Right atrium auricular region (tissue), 2 donors: ENCODE measurements at places on chromosomes 2 and 18.

- DNase-seq = peak; percentile 49
These were observed 64.1 kb upstream of the RAB6C start for GRCh38 chr2:129915303-129915840.

GRCh38 chr2:236205867-236206645 lies 37.9 kb upstream of the GBX2 start:
- DNase-seq = no peak

DNA sequence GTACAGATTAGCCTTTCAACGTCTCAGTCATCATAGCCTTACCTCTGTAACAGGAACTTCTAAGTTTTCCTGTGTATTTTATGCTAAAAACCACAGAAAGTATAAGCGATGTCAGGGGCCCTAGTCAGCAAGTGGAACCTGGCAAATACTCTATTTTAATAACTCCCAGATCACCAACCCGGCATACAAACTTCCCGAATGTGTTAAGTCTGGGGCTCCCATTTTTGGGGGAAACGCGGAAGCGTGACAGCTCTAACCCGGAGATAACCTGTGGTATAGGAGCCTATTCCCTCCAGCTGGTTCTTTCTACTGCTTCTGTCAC lies 574 bp downstream of the NIFK start:
- no peak for DNase-seq

DNA sequence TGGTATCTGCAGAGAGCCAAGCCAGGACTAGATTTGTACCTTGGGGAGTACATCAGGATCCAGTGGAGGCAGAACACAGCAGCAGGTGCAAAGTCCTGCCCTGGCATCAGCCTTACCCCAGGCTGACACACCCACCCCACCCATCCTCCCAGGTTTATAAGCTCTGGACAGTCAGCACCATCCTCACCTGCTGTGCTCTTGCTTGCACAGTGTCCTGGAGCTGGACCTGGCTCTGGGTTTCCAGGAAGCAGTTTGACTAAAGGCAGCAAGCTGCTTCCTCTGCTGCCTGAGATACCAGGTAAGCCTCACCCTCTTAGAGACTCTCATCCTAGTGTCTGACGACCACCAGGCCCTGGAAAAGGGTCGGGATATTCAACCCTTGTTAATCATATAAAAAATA lies at the start of gene SULT1C3:
Gene SULT1C3 (plus strand): TSS at position 183 of the 400 bp plus-strand sequence. CDS start 7,227 bp downstream, outside the sequence.
- no peak for DNase-seq

- no peak for DNase-seq
These were observed 100.8 kb upstream of the ATP5MC3 start for GRCh38 chr2:175282300-175282699.

GRCh38 chr2:8202132-8202531 lies 479.7 kb upstream of the ID2 start:
- no peak for DNase-seq

DNA sequence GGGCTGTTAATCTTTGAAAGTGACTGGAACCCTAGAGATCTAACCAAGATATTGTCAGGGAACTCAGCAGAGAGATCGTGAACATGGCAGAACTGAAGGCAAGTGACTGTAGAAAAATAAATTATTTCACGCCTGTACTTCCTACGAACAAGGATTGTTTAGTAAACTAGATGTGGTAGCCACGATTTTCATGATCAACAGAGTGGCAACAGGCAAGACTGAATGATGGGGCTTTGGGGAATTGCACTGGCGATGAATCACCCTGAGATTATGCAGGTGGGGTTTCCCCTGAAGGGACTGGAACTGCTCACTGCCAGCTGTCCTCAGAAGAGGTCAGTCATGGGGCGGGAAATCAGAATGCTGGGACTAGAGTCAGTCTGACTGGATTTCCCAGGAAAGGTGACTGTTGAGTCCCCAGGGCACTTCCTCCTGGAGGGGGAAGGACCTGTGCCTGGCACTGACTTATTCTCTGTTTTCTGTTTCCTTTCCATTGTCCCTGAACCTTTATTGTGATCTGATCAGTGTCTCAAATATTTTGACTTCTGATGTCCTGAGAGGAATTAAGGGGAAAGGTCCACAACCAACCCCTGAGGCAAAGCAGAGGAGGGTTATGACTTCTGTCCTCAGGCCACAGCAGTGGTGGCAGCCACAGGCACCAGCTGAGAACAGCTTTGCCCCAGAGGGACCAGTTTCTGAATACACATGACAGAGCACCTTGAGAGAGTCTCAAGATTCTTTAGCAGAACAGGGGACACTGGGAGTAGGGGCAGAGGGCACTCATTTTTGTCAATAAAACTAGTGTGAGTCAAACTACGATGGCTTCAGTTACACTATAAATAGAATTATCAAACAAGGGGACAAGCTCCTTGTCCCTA lies 70.0 kb downstream of the NAB1 start:
- peak; percentile 68 for DNase-seq

- DNase-seq = no peak
These were observed 22.0 kb downstream of the SMAD7 start for GRCh38 chr18:48928787-48929186.

- no peak for DNase-seq
These were observed 560.0 kb downstream of the ADCYAP1 start for GRCh38 chr18:1464444-1465217.

DNA sequence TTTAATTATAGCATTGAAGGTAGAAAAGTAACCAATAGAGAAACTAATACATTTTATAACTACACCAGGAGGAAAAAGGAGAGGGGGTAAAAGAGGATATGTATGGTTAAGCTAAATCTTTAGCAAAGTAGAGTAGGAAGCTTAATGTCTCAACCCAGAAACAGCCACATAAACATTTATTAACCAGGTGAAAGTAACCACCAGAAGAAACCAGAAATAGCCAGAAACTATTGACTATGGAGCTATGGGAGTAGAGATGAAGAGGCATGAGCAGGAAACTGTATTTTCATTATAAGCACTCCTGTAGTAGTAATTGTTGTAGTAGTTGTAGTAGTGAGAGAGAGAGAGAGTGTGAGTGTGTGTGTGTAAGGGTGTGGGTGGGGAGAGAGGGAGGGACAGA lies 617.5 kb upstream of the CHAC2 start:
- DNase-seq = no peak

DNA sequence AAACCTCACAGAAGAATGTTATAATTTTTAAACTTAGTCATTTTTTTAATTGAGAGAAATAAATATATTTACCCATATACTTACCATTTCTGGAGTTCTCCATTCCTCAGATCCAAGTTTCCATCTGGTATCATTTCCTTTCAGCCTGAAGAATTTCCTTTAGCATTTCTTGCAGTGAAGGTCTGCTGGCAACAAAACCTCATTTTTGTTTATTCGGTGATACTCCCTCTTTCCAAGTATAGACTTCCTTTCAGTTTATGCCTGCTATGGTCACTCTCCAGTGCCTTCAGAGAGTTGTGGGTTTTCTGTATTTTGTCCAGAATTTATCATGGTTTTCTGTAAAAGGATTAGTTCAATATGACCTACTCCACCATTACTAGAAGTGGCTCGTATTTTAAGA lies 17.0 kb downstream of the WDPCP start:
- DNase-seq = no peak

DNA sequence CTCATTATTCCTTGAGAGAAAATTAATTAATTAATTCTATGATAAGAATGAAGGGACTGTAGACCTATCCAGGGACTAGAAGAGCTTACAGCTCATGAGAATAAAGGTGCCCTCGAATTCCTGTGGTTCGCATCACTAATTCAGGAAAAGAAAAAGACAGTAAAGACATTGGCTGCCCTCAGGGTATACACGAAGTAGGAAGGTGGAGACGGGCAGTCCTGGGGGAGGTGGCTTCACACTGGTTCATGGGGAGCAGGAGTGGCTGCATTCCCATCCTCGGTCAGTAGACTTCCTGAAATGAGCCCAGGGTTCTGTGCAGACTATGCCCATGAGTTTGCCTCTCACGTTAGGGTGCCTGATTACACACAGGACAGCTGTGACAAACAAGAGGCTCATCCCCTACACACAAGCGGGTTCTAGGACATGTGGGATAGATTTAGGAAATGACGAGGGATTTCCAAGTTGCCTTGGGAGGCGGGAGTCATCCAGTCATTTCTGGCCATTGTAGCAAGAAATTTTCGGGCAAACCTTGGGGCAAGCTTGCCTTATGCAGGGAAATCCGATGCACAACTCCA lies 282.2 kb downstream of the CYP26B1 start:
- no peak for DNase-seq

DNA sequence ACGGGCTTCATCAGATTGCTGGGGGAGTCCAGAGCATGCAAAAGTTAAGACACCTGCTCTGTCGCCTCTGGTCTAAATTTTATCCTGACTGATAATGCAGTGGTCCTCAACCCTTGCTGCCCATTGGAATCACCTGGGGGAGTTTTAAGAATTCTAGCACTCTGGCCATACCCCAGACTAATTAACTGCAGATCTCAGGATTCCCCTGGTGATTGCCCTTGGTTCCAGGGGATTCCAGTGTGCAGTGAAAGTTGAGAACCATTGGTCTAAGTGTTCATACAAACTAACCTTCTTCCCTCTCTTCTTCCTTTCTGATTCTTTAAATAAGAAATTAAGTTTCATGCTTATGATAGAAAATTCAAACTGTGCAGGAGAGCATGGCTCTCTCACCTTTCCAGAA lies 105.7 kb upstream of the MGAT5 start:
- DNase-seq = no peak

- peak; percentile 72 for DNase-seq
These were observed 37.5 kb upstream of the NEB start for GRCh38 chr2:151771599-151772358.

DNA sequence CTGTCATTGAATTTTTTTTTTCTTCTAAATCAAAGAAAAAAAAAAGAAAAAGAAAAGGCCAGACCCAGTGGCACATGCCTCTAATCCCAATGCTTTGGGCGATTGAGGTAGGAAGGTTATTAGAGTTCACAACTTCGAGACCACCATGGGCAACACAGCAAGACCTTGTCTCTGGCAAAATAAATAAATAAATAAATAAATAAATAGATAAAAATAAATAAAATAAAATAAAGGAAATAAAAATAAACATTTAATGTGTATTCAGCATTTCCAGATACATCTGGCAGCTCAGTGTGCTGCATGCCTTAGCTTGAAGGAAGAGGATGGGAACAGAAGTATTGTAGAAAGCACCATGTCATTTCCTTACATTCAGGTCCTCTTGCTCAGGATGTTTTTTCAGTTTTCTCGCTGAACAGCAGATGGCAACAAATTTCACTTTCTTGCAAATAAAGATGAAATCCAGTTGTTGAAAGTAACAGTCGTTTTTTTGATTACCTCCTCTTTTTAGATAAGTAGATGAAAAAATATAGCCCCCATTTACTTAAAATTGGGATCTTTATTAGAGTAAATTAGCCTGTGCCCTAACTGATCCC lies 25.7 kb upstream of the FAM178B start:
- no peak for DNase-seq

DNA sequence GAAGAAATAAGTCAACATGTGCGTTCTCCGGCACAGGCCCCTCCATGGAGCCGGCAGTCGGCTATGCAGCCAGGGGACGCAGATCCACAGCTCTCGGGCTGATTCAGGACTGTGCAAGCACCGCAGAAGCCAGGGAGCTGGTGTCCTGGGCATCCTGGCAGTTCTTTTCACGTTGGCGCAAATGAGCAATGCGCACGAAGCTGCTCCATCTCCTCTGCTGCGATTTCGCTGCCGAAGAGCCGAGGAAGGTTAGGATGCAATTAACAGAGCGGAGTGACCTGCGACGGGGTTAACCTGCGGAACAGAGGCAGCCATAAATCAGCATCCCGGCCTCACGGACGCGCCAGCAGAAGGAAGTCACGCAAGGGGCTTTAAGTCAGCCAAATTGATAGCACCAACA lies 107.1 kb upstream of the POU3F3 start:
- no peak for DNase-seq

GRCh38 chr2:11433822-11434221 lies 32.1 kb downstream of the E2F6 start:
- no peak for DNase-seq

- DNase-seq = no peak
These were observed 87.9 kb downstream of the PXDN start for GRCh38 chr2:1656326-1656960.

GRCh38 chr2:172806493-172806892 lies 70.8 kb downstream of the RAPGEF4 start:
- DNase-seq = no peak

GRCh38 chr2:175937216-175937615 lies 64.9 kb downstream of the LNPK start:
- DNase-seq = no peak

- no peak for DNase-seq
These were observed 43.5 kb downstream of the ARMC9 start for GRCh38 chr2:231241755-231242507.

DNA sequence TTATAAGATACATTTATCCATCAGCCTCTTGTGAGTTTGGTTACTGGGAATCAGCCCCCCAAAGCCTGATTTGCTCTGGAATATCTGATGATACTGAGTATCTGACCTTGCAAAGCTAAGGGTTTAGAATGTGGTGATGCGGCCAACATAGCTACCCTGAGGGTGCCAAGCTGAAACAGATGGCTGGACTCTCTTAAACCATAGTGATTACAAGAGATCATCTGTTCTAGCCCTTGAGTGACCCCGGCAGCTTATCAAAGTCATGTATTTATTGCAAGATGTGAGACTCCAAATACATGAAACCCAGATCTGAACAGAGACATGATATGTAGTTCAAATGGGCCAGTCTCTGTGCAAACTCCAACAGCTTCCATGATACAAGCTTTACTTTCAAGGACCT lies 78.2 kb upstream of the CABLES1 start:
- no peak for DNase-seq

GRCh38 chr2:82411071-82411470 lies 2048.0 kb downstream of the SUCLG1 start:
- DNase-seq = no peak

DNA sequence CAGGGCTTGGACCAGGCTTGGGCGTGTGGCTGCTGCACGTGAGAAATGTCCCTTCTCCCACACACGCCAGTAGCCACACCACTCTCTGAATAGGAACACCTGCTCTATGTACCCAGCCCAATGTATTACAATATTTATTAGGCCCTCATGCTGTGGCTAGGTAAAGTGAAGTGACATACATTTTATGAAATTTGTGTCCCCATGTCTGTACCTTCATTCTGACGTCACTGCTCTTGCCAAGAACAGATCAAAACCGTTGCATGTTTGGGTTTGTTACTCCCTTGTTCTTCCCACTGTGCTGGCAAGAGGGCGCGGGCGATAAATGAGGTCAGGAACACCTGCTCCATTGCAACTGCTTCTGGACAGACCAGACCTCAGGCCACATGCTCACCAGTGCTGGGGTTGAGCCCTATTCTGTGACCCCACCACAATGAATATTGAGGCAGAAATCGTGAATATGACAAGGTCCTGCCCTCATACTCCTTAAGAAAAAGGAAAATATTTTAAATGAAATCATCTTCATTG lies 436.4 kb upstream of the SALL3 start:
- DNase-seq = peak; percentile 7

- DNase-seq = no peak
These were observed 73.1 kb upstream of the DNMT3A start for GRCh38 chr2:25414781-25415180.

DNA sequence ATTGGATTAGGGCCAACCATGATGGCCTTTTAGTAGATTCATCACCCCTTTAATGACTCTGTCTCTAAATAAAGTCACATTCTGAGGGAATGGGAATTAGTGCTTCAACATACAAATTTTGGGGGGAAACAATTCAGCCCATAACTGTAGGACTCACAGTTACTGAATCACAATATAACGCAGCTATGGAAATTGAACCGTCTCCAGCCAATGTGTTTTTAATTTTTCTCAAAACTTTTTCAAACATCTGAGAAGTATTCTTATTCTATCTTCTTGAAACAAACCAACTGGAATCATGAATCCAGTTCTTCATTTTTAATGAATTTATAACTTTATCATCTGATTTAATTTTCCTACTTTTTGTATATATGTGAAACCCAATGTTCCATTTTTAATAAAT lies 373.1 kb upstream of the SYT4 start:
- DNase-seq = no peak
